Mononuclear cell (primary cell): ENCODE measurements at places on chromosomes 12 and 14. TPM values are rescaled to one million over a fixed set of nuclear protein-coding genes. Genes with fewer than 3 reads are reported as not detected.

Gene KRT85
- total RNA-seq, result not detected

Gene DNAJC22
- total RNA-seq, result not detected

Gene RPGRIP1
- 0.42 TPM for total RNA-seq

Gene MSRB3
- total RNA-seq, result 1.4 TPM

Gene SERPINA12
- not detected for total RNA-seq

Gene PLA2G1B
- 0.31 TPM for total RNA-seq

Gene STYK1
- total RNA-seq, result 0.10 TPM

Gene SERPINA5
- not detected for total RNA-seq

Gene EPYC
- total RNA-seq, result not detected

Gene AQP2
- total RNA-seq, result not detected

Gene BCL7A
- total RNA-seq, result 6.2 TPM

Gene TWF1
- 113 TPM for total RNA-seq

Gene SSPN
- total RNA-seq, result 0.10 TPM

Gene GPRC5A
- total RNA-seq, result 1.6 TPM

Gene CYP46A1
- total RNA-seq, result 0.10 TPM

Gene SPIC
- total RNA-seq, result not detected

Gene OR6C2
- not detected for total RNA-seq

Gene MGAT2
- total RNA-seq, result 37.0 TPM

Gene CIPC
- 10.9 TPM for total RNA-seq
